ENCODE measurements at places on chromosomes 6 and 20. TPM values are rescaled to one million over a fixed set of nuclear protein-coding genes. Genes with fewer than 3 reads are reported as not detected.

TSPYL4 gene
- total RNA-seq = 14.3 TPM

B4GALT5 gene
- 68.4 TPM for total RNA-seq

HIVEP1 gene
- total RNA-seq = 45.4 TPM

PRSS16 gene
- total RNA-seq = 1.6 TPM

GJA10 gene
- total RNA-seq = not detected

PSMB8 gene
- total RNA-seq = 84.1 TPM

MEI4 gene
- total RNA-seq = 0.21 TPM

DNA sequence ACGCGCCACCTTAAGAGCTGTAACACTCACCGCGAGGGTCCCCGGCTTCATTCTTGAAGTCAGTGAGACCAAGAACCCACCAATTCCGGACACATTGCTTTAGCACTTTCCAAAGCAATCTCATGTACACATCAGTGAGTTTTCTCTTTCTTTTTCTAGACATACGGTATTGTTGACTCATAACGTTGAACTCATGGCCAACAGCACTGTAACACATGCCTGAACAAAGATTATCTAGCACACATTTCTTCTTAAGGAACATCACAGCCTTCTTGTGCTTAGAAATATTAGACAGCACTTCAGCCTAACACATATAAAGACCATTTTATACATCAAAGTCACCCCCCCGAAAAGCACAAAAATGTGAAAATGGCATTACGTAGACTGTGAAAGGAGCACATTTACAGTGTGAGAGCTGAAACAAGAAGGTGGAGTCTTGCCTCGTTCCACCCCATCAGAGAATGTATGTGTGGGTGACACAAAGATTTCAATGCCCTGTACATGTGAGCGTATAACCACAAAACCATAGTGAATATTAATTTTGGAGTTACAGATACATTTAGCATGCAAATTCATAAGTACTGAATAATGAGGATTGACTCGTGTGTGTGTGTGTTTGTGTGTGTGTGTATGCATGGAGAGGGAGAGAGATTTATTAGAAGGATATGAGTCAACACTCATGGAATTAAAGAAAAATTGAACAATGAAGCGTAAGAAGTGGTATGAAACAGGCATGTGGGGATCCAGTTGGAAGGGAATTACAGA, 134.1 kb downstream of the FAM83B start:
- DNase-seq = no peak

DNA sequence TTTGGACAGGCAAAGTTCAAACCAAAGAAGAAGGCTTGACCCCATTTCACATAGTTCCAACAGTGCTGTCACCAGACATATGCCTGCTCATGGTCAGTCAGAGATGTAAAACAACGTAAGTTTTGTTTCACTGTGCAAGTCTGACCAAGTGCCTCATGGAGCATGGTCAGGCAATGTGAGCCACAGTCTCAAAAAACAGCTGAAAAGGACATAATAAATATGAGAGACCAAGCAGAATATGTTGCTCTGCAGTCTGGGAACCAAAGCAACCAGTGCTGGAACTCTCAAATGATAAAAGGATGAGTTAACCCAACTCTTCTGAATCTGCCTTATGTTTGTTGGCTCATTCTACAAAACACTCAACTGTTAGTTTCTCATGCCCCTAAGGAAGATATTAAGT, 39.9 kb upstream of the DST start:
- DNase-seq = no peak

- no peak for DNase-seq
Observed at GRCh38 chr6:2663123-2663522, 87.6 kb downstream of the MYLK4 start.

GRCh38 chr6:149969635-149970034, 5.9 kb downstream of the ULBP1 start:
- DNase-seq = no peak

DNA sequence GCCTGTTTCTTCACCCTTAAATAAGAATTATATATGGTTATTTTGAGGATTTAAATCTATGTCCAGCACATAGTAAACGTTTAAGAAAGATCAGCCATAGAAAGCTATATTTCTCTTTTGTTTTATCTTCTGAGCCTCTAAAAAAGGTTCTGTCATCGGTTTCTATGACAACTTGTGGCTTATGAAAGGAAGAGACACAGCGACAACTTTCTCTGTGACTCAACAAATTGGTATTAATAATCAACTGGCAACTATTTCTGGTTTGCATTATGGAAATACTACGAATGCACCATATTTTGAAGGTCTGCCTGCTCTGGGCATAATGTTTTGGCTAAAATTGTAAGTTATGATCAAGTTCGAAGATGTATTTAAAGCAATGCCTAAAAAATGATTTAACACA, 751.0 kb downstream of the CD109 start:
- no peak for DNase-seq

GRCh38 chr6:7604003-7604402, 14.0 kb downstream of the SNRNP48 start:
- DNase-seq = no peak

DNA sequence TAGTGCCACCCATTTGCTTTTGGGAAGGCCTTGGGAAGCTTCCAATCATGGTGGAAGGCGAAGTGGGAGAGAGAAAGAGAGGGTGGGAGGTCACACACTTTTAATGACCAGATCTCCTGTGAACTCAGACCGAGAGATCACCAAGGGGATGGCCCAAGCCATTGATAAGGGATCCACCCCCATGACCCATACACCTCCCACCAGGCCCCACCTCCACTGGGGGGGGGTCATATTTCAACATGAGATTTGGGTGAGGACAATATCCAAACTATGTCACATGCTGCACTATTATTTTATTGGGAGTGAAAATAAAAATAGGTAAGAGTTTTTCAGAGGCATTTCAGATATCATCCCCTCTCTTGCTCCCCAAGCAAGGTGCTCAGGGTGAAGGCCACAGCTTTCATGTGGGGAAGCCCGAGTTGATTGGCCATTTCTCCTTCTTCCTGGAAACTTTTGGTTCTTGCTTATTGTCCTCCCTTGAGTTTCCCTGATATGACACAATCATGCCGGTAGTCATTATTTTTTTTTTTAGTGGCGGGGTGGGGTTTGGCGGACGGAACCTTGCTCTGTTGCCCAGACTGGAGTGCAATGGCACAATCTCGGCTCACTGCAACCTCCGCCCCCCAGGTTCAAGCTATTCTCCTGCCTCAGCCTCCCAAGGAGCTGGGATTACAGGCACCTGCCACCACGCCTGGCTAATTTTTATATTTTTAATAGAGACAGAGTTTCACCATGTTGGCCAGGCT, 15.2 kb downstream of the GMPR start:
- DNase-seq = no peak

Data from kidney epithelial cell (primary cell).